ENCODE measurements at places on chromosomes 13 and 19.

GRCh38 chr13:64274481-64275217, 2859.0 kb upstream of the PCDH20 start:
- DNase-seq, result no peak

GRCh38 chr19:39046037-39046821, 13.9 kb upstream of the FBXO27 start:
- no peak for DNase-seq

DNA sequence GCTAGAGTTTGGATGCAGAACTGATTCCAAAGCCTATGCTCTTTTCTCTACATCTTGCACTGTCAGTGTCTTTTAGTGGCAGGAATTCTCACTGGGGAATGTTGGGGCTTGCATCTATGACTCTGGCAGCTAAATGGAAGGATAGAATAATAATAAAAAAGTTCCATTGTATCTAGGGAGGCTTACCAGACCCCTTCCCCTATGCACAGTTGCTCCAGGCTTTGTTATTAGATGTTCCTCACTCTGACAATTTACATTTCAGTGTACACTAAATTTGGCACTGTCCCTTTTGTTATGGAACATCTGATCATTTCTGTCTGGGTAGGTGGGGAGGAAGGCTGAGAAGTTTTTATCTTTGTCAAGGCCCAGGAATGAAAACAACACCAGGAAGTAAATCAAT, 3.7 kb upstream of the TRIM13 start:
- no peak for DNase-seq

DNA sequence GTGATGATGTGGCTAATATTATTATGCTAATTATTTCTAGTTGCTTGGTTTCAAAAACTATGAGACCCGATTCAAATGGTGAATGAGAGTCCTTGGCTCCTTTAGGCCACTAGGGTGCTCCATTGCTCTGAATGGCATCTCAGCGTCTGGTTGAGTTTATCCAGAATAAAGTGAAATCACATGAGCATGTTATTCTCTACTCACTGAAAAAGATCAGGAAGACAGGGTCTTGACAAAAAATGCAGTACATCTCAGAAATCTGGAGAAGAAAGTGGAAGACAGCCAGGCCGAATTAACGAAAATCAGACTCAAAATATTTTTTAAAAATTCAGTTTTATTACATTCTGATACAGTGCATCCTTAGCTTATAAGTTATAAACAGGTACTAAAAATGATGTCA, 516.2 kb downstream of the MYO16 start:
- DNase-seq, result no peak

DNA sequence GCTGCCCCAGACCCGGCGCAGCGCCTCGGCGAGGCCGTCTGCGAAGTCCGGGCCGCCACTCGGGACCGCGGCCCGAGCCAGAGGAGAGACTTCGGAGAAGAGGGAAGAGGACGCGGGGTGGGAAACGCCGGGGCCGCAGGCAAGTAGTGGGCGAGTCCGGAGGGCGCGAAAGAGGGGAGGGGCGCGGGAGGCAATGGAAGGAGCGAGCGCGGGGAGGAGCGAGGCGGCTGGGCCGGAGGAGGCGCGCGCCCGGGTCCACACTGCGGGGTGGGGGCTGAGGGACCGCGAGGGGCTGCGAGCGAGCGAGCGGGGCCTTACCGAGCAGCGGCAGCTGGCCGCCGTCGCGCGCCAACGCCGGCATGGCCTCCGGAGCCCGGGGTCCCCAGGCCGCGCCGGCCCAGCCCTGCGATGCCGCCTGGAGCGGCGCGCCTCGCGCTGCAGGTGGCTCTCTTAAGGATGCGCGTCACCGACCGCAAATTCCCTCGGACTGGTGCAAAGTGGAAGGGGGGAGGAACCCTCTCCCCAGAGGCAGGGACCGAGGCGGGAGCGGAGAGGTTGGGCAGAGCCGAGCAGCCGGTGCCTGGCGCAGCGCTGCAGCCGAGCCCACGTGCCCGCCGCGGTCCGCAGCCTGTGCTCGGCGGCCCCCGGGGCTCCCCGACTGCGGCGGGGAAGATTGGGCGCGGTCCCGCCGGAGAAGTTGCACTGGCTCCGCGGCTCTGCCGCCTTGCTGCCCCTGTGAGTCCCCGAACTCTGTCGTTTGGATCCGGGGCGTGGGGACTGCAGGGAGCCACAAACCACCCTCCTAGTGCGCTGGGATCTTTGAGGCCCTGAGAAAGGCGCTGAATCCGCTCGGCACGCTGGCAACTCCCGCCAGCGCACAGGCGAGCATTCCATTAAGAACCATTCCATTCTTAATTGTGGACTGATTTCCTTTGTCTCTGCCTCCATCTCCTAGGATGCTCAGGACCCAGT, at the start of gene FLT3:
Gene FLT3 (minus strand): TSS at position 427 of the 972 bp plus-strand sequence. CDS start 66 bp downstream, at position 361.
- DNase-seq, result no peak

- no peak for DNase-seq
Measured at GRCh38 chr19:10501971-10502523, 1.1 kb downstream of the KEAP1 start.

- no peak for DNase-seq
Measured at GRCh38 chr13:45851171-45851921, at the start of gene SIAH3. TSS of gene SIAH3 (minus strand) at chr13:45851753. CDS start at chr13:45851629, 124 bp downstream.

GRCh38 chr13:68439817-68440216, 1209.7 kb upstream of the PCDH9 start:
- DNase-seq, result no peak

DNA sequence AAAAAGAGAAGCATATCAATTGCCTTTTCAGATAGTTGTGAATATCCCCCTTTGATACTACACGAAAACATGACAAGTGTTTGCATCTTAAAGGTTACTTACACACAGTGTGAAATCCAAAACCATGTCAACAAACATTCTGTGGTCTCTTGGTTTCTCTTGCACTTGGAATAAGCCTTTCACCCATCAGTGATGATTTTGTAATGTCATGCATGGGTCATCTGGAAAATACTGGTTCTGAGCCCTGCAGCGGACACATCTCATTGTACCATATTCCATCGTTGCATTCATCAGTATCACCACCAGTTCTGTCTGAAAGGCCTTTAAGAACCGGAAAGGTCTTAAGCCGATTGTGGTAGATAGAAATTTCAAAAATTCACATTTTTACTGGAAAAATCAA, 65.4 kb upstream of the SOX1 start:
- DNase-seq, result no peak

GRCh38 chr13:76600081-76600480, 286.1 kb downstream of the KCTD12 start:
- no peak for DNase-seq

DNA sequence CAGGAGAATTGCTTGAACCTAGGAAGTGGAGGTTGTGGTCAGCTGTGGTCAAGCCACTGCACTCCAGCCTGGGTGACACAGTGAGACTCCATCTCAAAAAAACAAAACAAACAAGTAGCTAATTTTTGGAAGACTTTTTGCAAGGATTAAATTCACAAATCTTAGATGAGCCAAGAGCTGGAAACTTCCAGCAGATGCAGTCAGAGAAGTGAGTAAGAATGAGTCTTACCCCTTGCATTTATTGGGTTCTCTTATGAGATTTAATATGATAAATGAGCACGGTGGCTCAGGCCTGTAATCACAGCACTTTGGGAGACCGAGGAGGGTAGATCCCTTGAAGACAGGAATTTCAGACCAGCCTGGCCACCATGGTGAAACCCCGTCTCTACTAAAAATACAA, 44.9 kb upstream of the NBEA start:
- no peak for DNase-seq

GRCh38 chr13:71144883-71145282, 722.1 kb downstream of the DACH1 start:
- DNase-seq, result no peak

DNA sequence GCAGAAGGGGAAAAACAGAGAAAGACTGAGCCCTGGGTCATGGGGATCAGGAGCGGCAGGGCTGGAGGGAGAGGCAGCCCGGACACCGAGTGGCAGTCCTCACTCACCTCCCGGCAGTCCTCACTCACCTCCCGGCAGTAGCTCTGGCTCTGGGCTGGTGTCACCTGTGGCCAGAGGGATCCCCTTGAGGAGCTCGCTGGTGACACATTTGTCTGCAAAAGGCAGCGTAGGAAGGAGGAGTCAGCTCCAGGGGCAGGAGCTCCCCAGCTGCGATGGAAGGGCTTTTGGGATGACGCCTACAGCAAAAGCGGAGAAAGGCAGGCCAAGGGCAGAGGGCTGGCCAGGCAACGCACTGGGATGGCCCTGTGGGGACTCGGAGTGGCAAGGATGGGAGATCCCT, 739 bp downstream of the EIF3G start:
- no peak for DNase-seq

- DNase-seq, result no peak
Measured at GRCh38 chr13:110850840-110851239, 64.0 kb downstream of the ANKRD10 start.

DNA sequence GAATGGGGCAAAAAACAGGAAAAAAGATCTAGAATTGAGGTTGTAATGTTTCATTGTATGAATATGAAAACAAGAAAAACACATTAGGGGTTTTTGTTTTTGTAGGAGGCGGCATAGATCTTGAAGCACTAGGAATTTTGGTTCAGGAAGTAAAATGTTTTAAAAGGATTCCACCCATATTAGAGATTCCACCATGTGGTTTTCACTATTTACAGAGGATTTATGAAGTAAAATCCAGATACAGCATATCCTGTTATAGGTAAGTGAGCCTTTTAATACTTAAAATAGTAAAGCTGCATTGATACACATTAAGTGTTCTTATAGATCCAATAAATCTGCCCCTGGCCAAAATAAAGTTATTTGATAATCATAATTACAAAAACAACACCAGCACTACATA, 61.4 kb downstream of the MICU2 start:
- no peak for DNase-seq

DNA sequence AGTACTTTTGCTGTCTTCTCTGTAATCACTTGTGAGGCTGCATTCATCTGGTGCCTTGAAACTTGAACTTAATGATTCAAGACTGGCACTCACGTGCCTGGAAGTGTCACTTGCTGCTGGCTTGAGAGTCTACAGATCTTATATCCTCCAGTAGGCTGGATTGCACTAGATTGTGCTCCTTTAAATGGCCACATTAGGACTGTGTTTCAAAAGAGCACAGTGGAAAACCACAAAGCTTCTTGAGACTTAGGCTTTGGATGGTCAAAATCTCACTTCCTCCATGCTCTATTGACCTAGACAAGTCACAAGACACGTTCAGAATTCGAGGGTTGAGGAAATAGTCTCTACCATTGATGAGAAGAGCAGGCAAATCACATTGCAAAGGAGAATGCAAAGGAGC, 1278.8 kb upstream of the MIR17HG start:
- no peak for DNase-seq

- DNase-seq, result no peak
Measured at GRCh38 chr19:10010247-10010691, at the start of gene COL5A3. TSS of gene COL5A3 (minus strand) at chr19:10010504. CDS start at chr19:10010385, 119 bp downstream.

DNA sequence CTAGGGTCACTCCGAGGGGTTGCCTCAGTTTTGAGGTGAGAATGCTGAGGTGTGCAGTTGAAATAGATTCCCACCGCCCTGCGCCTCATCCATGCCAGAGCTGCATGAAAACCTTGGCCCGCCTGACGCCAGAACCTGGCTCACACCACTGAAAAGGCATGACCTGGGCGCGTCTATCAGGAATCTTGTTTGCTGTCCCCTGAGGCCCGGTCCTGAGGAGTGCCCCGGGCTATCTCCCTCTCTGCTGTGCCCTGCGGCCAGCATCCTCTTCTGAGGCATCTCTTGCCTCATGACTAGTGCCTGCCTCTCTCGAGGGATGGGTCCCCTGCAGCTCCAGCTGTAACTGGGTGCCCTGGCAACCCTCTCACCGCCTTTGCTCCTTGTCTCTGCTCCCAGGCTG, 28.1 kb downstream of the SMARCA4 start:
- DNase-seq, result no peak

GRCh38 chr13:75327135-75327510, 154.8 kb downstream of the TBC1D4 start:
- DNase-seq, result no peak

DNA sequence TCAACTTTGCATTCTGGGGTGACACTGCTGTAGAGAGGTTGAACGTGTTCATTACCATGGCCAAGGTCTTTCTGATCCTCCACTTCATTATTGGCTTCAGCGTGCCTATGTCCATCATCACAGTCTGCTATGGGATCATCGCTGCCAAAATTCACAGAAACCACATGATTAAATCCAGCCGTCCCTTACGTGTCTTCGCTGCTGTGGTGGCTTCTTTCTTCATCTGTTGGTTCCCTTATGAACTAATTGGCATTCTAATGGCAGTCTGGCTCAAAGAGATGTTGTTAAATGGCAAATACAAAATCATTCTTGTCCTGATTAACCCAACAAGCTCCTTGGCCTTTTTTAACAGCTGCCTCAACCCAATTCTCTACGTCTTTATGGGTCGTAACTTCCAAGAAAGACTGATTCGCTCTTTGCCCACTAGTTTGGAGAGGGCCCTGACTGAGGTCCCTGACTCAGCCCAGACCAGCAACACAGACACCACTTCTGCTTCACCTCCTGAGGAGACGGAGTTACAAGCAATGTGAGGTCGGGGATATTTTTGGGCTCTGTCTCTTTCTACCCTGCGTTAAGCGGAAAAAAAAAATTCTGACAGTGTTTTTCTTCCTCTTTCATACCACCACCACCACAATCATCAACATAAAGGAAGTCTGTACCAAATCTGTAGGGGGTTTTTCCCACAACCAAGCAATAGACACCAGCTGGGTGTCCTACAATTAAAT, 29.5 kb downstream of the FPR3 start:
- DNase-seq, result no peak

GRCh38 chr19:12596485-12596884, 14.1 kb downstream of the ZNF490 start:
- DNase-seq, result no peak

DNA sequence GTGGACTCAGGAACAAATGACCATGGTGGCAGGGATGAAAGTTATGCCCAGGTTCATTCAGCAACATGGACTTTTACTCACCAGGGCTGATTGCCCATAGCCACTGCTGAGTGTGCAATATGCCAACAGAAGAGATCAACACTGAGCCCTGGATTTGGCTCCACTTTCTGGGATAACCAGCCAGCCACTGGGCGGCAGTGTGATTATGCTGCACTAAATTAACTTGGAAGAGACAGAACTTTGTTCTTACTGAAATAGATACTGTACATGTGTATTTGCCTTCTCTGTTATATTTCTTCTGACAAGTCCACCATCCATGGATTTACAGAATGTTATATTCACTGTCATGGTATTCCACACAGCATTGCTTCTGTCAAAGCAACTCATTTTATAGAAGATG, 257.4 kb downstream of the TDRD3 start:
- no peak for DNase-seq

- no peak for DNase-seq
Measured at GRCh38 chr19:4115050-4115817, 8.7 kb downstream of the MAP2K2 start.

Measured in NCI-H2081 treated with DMSO at 0.1 percent for 48 hours (cell line).